ENCODE measurements at places on chromosomes 5 and 9.
A peak's percentile ranks its signal among the peaks of the same experiment; 100 is the strongest.

- no peak for DNase-seq
These were observed 18.3 kb downstream of the LIFR start for GRCh38 chr5:38538161-38538560.

DNA sequence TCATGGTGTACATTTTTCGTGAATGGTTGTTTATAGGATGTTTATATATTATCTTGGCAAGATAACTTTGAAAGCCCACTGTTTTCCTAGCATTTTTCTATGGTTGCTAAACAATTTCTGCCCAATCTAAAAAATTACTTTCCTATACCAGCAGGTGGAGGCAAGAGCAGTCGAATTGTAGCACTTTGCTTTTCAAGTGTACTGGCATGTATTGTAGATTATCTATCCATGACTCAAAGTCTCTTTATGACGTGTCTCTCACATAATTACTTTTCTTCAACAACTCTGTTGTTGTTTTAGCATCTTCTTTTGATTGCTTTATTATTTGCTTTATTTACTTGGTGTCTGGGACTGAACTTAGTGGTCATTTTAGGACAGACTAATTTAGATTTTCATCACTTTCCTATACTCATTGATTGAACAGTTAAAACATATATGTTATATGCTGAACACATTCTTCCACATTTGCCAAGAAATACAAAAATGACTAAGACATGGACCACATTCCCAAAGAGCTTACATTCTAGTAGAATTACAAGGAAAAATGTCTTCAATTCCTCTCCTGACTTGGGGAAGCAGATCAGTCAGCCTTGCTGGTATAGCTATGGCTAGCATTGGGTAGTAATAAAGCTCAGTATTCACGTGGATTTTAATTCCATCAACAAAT is 20.7 kb downstream of the NLN start:
- DNase-seq = peak; percentile 47

DNA sequence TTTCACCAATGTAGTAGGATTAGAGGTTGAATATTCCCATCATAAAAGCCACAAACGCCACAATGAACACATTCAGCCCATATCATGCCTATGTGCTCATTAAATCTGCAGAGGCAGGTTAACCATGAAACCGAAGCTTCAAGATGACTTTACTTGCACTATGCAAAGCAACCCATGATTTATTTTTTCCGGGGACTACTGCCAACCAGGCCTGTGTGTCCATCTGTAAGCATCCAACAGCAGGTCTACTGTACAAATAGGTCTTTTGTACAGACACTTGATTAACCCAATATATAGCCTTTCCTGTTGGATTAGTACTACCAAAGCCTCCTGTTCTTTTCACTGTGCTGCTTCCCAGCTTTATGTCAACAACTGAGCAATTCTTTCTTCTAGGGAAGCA is 104.9 kb upstream of the CDH10 start:
- no peak for DNase-seq

GRCh38 chr5:133128066-133128465 is 76.3 kb downstream of the HSPA4 start:
- DNase-seq = no peak

DNA sequence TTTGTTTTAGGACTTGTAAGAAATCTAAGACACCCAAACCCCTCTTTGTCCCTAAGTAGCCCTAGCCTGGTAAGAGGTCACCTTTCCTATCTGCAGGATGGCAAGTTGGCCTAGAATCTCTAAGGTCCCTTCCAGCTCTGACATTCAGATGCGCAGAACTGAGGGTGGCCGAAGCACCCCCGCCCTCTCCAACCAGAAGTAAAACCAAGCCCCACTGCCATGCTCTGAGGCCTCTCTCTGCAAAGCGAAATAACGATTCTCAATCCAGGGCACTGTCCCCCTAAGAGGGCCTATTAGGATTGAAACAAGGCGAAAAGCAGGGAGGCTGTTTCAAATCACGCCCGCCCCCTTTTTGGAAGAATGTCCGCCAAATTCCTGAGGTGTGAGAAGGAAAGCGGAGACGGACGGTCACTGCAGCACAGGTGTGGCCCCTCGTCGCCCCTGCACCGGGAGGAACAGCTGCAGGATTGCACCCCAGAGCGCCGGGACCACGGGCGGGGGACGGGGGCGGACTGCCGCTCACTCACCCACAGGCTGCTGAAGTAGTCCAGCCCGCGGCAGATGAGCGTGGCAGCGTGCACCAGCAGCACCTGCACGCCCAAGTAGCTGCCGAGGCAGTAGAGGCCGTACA is 824 bp downstream of the TMEM245 start:
- DNase-seq = no peak

DNA sequence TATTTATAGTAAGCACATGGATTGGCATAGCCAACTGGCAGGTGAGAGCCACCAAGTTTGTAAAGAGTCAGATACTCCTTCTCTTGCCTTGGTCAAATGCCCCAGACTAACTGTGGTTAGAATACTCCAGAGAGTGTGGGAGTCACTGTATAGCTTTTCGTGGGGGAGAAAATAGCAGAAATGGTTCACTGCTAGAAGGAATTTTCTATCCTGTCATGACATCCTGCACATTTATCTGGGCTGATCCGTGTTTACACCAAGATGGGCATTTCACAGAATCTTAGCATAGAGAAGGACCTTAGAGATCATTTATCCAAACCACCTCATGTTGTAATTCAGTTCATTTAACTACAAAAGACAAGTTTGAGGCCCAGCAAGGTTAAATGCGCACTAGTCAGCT is 460.8 kb downstream of the ENC1 start:
- DNase-seq = no peak

GRCh38 chr9:133786371-133786753 is 48.2 kb upstream of the SARDH start:
- no peak for DNase-seq
